ENCODE measurements at places on chromosomes 7 and 10. TPM values are rescaled to one million over a fixed set of nuclear protein-coding genes. Genes with fewer than 3 reads are reported as not detected.

PDE6C gene
- total RNA-seq, result not detected

DNA sequence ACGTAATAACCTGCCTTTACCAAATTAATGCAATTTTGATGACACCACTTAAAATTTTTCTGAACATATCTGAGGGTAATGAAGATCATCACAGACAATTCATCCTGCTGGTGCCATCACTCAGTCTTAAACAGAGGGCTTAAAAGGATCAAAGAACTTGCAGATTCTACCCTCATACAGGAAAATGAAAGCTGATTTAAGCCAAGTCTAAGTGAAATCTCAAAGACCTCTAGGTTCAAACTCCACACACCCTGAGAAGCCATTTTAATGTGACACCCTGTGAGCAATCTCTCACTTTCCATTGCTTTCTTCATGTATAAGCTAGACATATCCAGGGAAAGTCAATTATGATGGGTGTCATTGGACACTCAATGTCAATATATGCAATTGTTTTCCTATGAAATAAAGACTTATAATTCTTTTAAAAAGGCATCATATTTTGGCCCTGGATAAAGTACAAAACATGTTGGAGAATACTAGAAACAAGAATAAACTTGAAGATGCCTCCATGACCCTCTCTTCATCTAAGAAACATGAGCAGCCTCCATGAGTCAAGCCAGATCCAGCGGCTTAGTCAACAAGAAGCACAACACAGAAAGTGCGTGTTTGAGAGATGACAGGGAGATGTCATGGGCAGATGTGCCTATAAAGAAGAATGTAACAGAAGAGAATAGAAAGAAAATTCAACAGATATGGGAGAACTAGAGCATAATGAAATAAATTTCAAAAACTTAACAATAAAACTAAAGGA is 291.9 kb downstream of the PARD3 start:
- no peak for DNase-seq

- DNase-seq, result no peak
These were observed 39.5 kb downstream of the GSDME start for GRCh38 chr7:24717694-24718320.

DNA sequence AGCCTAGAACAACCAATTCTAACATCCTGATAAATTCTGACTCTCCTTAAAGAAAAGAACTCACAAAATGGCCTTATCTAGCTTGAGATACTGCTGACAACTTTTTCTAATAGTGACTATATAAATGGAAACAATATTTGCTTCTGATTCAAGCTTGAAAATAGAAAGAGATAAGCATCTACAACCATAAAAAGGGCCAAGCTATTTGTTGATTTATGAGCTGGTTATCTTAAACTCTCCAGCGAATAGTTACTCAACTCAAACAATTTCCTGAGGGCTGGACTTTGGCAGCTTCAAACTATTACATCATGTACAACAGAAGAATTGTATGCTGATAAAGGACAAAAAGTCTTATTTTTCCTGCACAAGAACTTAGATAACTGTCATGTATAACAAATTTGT is 4.6 kb downstream of the USP54 start:
- DNase-seq, result no peak

DNA sequence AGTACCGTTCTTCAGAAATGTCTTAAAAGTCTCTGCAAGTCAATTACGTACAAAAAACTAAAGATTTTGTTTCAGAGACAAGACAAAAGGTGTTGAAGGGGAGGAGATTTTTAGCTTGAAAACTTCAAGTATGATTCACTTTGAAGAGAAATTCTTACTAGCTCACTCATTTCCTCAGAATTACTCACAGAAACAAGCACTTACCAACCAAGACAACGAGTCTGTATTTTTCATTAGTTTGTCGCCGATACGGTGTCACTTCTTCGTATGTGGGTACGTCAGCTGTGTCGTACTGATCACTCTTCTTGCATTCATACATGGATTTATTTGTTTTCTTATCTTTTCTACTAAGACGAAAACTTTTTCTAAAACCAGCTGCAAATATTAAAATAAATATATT is 90.6 kb upstream of the ODAD2 start:
- DNase-seq, result no peak

SPDYE2B gene
- not detected for total RNA-seq

DNA sequence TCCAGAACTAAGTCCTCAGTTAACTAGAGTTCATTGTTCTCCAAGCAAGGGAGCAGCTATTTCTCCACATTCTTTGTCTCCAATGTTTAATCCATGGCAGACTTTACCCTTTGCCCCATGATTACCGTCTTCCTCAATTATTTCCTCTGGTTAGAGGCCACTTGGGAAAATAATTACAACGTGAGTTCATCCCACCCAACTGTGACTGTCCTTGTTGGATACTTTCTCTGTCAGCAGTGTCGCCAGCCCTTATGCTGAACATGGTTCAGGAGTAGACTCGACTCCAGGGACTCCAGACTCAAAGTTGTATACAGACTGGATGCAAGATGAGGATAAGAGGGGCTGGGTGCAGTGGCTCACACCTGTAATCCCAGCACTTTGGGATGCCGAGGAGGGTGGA is 17.1 kb upstream of the SEPHS1 start:
- no peak for DNase-seq

RPP38 gene
- total RNA-seq, result 26.9 TPM

- DNase-seq, result peak; percentile 80
These were observed 21.0 kb downstream of the ZCWPW1 start for GRCh38 chr7:100407285-100408180.

GRCh38 chr7:11587814-11588213 is 244.2 kb downstream of the THSD7A start:
- DNase-seq, result no peak

Measured in K562 (cell line).